AG10803 (cell line): ENCODE measurements at places on chromosomes 3 and 15.

DNA sequence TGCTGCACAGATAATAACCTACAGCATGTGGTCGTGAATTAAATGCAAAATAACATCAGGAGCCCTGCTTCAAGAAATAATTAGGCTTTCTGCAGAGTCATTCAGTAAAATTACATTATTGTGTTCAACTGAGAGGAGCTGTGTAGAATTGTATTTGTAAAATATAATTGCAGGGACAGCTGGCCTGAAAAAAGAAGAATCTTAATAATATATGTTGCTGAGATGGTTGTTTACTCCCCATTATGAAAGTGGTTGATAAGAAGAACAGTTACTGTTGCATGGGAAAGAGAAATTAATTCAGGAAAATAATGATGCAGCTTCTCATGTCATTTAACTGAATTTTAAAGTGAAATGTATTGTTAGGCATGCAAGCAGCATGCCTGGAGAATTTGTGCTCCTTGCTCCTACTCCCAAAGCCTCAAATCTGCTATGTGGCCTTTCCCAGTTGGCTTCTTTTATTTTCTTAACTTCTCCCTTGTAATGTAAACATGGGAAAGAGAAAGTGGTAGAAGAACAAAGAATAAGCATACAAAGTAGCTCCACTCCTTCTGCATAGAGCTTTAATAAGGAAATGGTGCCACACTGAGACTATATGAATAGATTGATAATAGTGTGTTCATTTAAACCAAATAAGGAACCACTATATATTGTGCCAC lies 100.1 kb downstream of the VGLL3 start:
- DNase-seq, result no peak

DNA sequence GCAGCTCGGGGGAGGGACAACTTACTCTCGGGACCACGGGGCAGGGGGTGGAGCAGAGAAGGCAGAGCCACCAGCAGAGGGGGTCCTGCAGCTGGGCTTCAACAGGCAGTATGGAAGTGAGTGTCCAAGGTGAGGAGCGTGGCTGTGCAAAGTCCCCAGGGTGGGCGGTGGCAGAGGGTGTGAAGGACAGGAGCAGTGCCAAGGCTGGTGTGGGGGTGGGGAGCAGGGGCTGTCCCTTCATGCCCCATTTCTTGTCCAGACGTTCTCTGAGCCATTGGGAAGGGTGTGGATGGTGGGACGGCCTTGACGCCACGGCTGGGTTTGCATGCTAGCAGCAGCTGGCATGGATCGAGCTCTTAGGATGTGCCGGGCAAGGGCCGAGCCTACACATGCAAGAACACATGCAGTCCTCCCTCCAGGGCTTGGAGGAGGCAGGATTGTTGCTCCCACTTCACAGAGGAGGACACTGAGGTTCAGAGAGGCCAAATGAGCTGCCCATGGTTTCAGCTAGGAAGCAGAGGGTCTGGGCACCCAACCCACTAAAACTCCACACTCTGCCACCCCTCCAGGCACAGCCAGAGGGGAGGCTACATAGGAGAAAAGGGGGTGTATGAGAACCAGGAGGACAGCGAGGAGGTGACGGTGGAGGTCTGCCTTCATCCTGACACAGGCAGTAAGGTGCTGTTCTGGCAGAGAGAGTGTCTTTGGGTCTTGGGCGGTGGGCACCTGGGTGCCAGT lies 93.6 kb downstream of the TBC1D2B start:
- DNase-seq, result peak; percentile 28

GRCh38 chr15:73298522-73299245 lies 70.1 kb downstream of the HCN4 start:
- DNase-seq, result no peak

GRCh38 chr3:106183762-106184391 lies 315.1 kb upstream of the CBLB start:
- DNase-seq, result peak; percentile 87

DNA sequence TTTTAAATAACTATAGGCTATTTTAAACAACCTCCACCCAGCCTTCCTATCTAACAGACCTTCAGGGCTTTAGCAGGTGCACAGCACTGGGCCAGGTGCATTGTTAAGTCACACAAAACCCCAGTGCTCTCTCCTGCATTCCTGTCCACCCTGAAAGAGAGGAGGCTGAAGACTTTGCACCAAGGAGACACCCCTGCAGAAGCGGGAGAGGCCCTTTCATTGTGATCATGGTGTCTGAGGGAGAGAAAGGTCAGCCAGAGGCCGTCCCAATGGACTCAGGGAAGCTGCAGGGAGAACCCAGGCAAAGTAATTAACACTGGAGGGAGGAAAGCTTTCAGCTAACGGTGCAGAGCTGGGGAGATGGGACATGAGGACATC lies 5.2 kb downstream of the LRIG1 start:
- no peak for DNase-seq

DNA sequence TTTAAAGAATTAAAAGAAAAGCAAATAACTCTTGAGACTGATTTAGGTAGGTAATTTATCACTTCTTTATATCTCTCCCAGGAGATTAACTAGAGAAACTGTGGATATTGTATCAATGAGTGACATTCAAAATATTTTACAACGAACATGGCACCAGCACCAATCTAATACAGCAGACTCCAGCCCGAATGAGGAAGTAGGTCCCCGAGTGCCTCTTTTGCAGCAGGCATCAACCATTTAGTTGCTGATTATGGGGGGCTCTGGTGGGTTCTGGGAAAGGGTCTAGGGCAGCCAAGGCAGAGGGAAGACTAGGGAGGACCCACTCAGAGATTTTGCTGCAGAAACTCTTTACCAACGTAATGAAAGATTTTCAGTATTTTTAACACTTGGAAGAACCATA lies 31.7 kb upstream of the TTC14 start:
- no peak for DNase-seq

- no peak for DNase-seq
Measured at GRCh38 chr3:24850245-24850644, 355.6 kb upstream of the THRB start.

GRCh38 chr3:52205727-52206372 lies 7.9 kb downstream of the ALAS1 start:
- DNase-seq, result no peak

- DNase-seq, result no peak
Measured at GRCh38 chr3:1381647-1382036, 288.8 kb downstream of the CNTN6 start.

- no peak for DNase-seq
Measured at GRCh38 chr3:86914670-86915069, 76.3 kb downstream of the VGLL3 start.

- DNase-seq, result no peak
Measured at GRCh38 chr3:115667738-115668065, 44.4 kb downstream of the GAP43 start.

DNA sequence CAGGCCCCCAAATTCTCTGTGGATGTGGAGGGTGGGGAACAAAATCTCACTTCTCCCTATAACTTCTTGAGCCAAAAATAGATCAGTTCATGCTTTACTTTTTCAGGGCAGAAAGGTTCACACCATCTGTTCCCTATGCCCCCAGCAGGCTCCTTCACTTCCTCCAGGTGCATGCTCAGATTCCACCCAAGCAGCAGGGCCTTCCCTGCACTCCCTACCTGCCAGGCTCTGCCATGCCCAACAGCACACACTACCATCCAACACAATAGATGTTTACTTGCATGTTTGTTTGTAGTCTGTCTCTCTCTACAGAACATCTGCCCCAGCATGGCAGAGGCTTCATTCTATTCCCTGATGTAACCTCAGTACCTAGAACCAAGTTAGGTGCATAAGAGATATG lies 43.3 kb downstream of the GABRB3 start:
- DNase-seq, result no peak

DNA sequence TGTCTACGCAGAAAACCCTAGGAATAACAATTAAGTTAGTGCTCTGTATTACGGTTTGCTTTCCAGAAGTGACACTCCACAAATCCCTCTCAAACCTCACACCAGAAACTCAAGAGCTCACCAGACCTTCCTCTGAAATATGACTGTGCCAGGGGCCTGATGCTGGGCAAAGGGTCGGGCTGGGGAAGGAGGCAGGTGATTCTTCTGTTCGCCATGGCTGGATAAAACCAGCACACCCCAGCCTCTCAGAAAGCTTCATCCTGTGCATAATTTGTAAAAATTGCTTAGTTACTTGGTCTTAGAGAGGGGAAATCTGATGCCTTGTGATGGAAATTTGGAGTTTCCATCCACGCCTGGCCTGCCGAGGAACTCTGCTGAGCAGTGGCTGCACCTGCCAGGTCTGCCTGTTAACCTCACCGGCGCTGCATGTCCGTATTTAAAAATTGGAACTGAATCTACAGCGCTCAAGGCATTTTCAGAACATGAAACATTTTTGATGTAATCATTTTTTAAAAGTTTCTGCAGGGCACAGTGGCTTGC lies 22.7 kb upstream of the ATP1B3 start:
- DNase-seq, result no peak

GRCh38 chr3:50516440-50516871 lies 13.0 kb upstream of the CACNA2D2 start:
- no peak for DNase-seq

DNA sequence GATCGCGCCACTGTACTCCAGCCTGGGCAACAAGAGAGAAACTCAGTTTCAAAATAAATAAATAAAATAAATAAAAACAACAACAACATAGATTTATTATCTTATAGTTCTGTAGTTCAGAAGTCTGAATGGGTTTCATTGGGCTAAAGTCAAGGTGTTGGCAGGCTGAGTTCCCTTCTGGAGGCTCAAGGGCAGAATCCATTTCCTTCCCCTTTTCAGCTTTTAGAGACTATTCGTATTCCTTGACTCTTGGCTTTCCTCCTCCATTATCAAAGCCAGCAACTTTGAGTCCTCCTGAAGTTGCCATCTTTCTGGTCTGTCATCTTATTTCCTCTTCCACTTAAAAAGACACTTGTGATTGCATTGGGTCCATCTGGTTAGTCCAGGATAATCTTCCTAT lies 12.1 kb downstream of the BLM start:
- DNase-seq, result no peak

- no peak for DNase-seq
Measured at GRCh38 chr3:129529436-129530210, 1.2 kb downstream of the RHO start.

DNA sequence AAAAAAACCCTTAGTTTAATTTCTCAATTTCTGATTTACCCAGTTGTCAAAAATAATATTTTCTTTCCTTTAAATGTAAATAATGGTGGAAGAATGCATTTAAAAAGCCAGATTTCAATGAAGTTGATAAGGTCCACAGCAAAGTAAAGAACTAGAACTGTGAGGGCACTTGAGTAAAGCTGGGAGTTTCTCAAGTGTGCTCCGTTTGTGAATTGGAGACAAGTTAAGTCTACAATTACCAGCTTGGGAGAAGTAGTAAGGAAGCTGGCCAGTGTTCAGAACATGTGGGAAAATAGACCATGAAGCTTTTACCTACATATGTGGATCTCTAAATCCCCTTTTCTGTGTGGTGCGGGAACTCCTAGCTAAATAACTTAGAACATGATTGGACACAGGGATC lies 239.4 kb downstream of the OXSM start:
- no peak for DNase-seq

- DNase-seq, result no peak
Measured at GRCh38 chr3:182786564-182787196, 6.6 kb upstream of the ATP11B start.

DNA sequence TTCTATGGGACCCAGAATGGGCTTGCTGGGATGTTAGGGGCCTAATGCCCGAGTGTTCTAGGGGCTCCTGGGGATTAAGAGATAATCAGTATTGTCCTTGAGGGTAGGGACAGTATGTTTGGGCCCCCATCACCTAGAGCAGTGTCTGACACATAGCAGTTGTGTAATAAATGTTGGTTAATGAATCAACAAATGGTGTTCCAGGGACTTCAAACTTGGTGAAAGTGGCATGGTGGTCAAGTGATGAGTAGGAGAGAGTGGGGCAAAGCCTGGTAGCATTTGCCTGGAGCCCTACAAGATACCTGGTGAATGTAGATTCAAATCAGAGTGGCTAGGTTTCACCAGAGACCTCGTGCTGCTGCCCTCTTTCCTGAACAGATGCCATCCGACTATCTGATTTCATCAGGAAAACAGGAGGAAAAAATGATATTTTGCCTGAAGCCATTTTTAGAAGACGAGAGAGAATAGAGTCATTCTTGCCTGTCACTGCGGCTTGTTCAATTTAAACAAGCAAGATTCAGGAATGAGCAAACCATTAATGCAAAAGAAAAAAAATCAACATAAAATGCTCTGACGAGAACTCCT lies 117.3 kb downstream of the RPL22L1 start:
- DNase-seq, result peak; percentile 11

DNA sequence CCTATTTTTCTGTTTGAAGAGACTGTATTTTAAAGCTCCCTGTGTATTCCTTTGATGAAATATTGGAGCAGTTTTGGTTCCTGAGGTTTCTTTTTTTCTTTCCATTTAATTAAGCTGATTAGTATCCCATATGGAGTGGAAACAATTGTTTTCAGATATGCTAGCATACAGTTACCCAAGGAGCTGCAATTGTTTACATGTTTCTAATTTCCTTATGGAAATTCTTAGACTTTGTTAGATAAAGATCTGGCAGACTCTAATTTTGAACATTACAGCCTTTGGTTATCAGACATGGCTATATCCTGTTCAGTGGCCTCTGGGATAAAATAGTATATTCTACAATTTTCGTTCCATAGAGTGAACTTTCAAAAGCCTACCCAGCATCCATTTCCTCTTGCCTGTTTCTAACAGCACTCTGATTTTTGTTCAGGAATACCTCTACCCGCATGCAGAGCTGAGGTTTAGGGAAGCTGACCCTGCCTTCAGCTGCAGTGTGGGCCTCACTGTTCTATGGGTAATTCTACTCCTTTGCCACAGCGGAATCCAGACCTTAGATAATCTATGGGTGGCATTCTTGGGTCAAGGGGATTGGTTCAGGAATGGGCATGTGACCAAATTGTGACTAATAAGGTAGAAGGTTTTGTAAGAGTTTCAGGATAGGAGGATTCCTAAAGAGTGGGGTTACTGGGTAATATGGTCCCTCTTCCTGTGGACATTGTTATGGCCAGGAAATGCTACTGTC lies 161.1 kb upstream of the ANKRD28 start:
- no peak for DNase-seq

GRCh38 chr3:126355777-126356372 lies 1.3 kb downstream of the KLF15 start:
- DNase-seq, result peak; percentile 61

GRCh38 chr3:136495213-136495612 lies 245.1 kb downstream of the PCCB start:
- peak; percentile 28 for DNase-seq

- no peak for DNase-seq
Measured at GRCh38 chr3:134066651-134067530, 37.2 kb upstream of the SLCO2A1 start.

DNA sequence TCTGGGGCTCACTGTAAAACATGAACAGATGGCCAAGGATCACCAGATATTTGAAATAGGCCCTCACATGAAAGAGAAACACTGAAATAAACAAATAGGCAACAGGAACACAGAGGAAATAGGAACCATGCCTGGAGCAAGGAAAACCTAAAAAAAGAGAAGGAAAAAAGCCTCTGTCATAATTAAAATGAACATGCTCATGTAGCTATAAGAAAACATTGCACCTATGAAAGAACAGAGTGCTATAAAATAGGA lies 102.4 kb downstream of the RAB11A start:
- DNase-seq, result no peak
